ENCODE measurements at places on chromosomes 13 and 19.
A peak's percentile ranks its signal among the peaks of the same experiment; 100 is the strongest.

GRCh38 chr13:30763786-30764413, 28.6 kb downstream of the ALOX5AP start:
- DNase-seq, result no peak

DNA sequence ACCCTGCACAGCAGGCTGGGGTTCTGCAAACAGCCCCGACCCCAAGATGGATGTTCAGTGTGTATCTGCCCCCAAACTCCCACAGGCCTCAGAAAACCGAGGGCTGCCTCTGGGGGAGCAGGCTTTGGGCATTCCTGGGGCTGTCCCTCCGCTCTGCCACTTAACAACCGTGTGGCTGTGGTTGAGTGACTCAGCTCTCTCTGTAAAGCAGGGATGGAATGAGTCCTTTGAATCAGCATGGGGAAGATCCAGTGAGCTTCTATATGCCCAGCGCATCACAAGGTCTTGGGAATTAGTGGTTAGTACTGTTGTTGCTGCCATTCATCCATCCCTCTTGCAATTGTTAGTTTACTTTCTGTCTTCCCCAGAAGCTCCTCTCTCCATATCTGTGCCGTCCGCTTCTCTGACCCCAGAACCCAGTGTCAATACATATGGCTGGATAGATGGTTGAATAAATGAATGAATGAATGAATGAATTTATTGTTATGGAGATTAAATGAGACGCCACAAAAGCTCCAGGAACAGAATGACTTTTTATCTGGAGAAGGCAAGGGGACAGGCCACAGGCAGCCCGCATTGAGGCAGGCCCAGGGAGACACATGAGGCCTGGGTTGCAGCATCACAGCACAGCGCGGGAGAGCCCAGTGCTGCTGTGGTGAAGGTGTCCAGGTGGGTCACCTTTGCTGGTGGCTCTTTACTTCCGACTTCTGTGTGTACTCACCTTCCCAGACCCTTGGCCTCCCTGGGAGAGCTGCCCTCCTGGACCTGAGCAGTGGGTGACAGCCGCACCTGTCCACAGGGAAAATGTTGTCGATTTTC, 89.2 kb downstream of the RGCC start:
- DNase-seq, result peak; percentile 83

DNA sequence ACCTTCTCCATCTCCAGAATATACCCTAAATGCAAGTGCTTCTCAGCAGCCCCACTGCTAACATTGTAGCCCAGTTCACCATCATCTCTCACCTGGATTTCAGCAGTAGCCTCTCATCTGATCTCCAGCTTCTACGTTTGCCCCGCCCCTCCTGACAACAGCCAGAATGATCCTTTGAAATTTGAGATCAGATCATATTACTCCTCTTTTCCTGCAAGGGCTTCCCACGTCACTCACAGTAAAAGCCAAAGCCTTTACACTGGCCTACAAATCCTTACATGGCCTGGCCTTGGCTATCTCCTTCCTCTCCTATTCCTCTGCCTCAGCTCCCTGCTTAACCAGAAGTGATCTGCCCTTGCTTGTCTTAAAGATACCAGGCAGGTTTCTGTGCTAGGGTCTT, 94.3 kb upstream of the NBEA start:
- no peak for DNase-seq

DNA sequence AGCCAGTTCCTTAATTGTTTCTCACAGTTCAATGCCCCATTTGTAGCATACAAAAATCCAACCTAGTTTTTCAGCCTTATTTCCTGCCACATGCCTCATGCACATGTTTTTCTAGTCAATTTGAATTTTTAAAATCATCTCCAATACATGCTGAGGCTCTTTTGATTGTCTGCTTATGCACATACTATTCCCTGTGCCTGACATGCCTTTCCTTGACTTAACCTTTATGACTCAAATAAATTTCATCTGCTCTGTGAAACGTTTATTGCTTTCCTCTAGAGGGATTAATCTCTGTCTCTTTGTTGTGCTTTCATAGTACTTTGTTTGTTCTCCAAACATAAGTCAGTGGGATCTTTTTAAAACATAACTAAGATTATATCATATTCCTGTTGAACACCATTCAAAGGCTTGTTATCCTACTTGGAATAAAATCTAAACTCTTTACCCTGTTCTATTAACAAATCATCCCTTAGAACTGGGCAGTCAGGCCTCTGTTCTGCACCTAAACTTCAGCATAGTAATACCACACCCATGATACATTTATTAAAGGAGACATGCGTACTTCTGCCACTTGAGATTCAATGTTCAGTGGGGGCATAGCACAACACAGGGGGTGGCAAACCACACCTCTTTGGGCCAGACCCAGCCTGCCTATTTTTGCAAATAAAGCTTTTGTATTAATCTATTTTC, 346.6 kb downstream of the FGF14 start:
- no peak for DNase-seq

DNA sequence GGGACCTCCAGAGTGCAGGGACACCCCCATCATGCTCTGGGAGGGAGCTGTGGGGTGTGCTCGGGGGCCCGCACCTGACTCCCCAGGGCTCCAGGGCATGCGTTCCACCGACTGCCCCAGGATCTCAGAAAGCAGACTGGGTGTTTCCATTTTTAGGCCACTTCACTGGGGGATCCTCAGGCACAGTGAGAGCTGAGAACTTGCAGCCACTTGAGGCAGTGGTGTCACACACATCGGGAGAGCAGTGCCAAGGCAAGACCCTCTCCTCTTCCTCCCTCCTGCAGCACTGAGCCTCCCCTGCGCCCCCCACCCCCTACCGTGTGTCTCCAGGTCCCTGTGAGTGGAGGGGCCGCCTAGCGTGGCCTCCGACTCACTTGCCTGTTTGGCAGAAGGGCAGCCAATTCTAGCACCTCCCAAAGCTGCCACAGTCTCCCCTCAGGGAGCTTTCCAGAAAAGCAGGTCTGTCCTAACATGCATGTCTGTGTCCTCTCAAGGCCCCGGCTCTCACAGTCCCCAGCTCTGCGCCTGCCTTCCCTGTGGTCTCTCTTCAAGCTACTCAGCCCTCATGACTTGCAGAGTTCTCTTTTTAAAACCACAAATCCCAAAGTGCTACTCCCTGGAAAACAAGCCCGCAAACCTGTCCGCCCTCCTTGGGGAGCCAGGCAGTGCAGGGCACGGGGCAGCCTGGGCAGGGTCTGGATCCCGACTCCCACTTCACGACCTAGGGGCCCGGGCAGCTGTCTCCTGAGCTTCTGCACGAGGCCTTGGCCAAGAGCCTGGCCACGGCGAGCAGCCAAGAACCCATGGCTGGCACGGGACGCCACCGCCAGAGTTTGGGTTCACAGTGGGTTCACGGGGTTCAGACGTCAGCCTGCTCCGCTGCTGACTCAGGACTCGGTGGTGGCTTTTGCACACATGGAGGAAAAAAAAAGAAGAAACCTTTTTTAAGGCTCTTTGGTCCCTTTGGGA, 94.1 kb downstream of the STK24 start:
- peak; percentile 86 for DNase-seq

DNA sequence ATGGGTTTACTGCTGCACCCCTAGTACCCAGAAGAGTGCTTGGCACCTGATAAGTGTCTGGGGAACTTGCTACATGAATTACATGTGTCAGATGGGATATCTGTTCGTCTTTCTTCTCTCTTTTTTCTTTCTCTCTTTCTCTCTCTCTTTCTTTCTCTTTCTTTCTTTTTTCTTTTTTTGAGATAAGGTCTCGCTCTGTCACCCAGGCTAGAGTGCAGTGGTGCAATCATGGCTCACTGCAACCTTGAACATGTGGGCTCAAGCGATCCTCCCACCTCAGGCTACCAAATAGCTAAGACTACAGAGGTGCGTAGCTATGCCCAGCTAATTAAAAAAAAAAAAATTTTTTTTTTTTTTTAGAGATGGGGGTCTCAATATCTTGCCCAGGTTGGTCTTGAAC, 6.1 kb downstream of the CADM4 start:
- no peak for DNase-seq

DNA sequence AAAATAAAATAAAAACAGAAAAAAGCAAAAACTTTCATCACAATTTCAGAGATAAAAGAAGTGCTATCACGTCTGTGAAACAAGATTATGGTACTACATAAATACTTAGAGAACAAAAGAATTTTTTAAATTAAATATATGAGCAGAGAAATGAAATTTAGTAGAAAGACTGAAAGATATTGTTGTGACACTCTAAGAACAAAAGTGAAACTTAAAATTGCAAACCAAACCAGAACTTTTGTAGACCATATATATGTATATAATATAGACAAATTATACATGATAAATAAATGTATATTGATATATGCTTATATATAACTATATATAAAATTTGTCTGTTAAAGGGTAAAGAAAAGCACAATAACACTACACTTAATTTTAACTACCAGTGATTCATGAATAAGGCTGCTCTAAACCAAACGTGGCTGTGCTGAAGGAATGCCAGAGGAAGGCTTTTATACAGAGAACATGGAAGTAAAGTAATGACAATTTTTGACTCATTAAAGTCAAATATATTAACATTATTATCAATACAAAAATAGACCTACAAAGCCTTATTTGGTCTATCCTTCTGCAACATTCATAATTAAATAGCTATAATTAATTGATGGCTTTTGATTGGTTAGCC, 1516.7 kb upstream of the PCDH20 start:
- no peak for DNase-seq

DNA sequence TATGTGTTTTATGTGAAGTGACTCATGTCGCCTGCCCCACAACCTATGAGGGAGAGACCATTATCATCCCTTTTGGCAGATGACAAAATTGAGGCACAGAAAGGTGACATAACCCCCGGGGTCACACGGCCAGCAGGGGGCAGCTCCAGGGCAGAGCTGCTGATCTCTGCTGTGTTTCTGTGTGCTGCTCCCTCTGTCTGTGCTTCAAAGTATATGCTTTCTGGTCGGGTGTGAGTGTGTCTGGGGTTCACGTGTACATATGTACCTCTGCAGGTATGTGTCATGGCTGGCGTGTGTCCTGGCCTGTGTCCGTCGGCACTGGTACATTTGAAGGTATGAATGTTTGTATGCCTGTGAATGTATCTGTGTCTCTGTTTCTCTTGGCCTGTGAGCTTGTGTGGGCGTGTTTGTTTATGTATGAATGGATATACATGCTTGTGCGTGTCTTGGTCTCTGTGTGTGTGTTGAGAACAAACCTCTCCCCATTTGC, 7.1 kb downstream of the LIPE start:
- peak; percentile 40 for DNase-seq

GRCh38 chr19:5091684-5092480, 123.0 kb downstream of the KDM4B start:
- peak; percentile 28 for DNase-seq

GRCh38 chr19:32224371-32225244, 120.8 kb upstream of the ZNF507 start:
- peak; percentile 41 for DNase-seq

DNA sequence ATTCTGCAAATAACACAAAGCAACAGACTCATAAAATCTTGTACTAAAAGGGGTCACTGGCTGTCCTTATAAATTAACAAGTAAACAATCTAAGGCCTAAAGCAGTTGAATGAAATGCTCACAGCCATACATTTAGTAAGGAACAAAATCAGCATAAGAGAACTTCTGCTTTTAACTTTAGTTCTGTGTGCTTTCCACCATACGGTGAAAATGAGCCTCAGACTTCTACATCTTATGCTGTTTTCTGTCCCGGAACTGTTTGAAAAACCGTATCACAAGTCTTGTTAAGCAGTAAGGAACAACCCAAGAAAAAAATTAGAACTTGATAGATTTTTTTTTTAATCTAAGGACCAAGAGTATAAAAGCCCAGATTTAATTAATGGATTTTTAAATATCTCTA, 549.1 kb upstream of the MIR17HG start:
- no peak for DNase-seq

DNA sequence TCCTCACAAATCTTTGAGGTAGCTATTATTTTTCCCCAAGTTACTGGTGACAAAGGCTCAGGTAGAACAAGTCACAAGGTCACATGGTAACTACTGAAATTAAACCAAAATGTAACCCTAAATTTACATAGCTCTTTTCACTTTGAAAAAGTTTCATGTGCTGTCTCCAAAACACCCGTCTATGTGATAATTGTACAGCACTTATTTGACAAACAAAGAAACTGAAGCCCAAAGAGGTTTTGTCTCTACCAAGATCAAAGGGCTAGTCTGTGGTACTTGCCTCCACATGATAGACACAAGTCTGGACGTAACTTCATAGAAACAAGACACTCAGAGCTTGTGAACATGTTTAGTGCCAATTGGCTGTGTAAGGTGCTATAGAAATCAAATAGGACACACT, 108.3 kb downstream of the SACS start:
- DNase-seq, result no peak

DNA sequence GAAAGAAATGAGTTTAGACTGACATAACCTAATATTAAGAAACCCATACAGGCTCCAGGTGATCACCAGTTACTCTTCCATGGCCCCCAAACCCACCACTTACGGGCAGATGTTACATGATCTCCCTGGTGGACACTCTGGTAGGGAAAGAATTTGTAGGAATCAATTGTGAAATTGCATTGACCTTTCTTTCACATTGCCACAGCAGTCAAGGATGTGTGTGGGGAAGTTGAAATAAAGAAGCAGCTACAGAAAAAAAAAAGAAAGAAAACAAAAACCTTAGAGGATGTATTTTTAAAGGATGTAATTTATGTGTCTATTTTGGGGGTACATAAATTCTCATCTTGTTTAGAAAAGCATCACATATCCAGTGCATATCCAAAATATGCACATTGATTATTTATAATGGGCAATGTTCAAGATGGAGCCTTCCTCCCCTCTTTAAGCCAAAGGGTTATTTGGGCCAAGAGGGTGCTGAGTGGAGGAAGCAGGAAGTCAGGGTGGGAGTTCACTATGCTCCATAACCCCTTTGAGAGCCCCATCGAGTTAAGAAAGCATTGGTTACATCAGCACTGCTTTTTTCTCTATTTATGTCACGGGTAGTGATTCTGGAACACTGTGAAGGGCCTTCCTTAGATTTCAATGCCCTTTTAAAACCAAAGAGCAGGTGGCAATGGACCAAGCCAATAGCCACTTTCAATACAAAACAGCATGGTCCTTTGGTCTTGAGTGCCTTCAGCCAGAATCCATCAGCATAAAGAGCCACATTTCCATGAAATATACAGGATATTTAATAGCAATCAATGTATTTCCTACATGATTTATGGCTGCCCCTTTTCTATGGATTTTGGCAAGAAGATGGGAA, 169.6 kb downstream of the LACC1 start:
- DNase-seq, result no peak

DNA sequence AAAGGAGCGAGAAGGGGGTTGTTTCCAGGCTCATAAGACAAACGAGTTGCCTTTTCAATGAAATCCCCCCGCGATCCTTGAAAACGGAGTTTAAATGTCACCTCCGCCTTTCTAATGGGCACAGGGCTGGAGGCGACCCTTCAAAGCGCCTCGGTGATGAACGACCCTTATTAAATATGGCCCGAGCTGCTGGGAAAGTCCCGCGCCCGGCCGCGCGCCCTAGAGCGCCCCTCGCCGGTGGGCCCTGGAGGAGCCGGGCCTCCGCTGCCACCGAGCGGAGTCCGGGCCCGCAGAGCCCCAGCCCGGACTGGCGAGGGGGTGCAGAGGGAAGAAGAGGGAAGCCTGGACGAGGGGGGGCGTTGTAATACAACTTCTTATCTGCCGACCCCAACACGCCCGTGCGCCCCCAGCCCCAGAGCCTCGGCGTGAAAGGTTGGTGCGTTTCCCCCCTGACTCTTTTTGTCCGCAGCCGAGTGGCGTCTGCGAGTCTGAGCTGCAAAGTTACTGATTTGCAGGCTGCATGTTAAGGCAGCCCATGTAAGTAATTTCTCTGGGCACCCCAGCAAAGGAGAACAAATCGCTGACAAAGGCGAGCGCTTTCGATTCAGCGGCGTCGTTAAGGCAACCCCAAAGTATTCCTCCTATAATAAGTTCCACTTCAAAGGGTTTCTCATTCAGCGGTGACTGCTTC, 11.9 kb downstream of the ZIC5 start:
- DNase-seq, result no peak
